ENCODE measurements at places on chromosomes 13 and 19.

DNA sequence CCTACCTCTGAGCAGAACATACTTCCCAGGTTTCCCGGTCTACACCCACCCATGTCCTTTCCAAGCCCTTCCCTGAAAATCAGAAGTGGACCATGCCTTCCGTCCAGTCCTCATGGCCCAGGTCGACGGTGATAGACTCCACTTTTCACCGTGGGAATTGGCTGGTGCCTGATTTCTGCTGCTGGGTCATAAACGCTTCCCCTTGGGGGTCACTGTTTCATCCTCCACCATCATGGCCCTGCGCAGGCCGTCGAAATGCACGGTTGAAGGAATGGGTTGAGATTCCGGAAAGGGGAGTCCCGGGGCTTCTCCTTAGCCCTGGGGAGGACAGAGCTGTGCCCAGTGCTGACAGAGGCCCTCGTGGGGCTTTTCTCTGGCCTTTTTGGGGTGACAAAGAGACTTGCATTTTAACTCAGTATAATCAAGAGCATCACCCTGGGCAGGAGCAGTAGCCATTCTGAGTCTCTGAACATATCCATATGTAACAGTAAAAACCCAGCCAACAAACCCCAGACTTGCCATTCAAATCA is 75.5 kb downstream of the SOX1 start:
- DNase-seq: no peak

DNA sequence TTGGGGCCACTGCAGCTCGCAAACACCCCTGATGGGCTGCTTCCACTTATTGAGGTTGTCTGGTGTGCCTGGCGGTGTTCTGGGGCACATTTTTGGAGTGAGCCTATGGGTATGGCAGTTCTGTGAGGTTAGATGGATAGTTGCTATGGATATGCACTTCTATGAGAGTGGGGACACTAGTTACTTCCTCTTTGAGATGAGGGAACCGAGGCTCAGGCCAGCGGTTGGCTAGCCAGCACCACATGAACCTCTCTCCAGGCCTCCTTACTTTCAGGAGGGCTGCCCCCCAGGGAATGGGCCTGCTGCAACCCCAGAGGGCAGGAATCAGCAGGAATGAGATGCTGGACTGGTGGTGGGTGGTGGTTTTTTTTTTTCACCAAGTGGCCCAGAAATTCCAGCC is 13.5 kb upstream of the PRR19 start:
- DNase-seq: no peak

DNA sequence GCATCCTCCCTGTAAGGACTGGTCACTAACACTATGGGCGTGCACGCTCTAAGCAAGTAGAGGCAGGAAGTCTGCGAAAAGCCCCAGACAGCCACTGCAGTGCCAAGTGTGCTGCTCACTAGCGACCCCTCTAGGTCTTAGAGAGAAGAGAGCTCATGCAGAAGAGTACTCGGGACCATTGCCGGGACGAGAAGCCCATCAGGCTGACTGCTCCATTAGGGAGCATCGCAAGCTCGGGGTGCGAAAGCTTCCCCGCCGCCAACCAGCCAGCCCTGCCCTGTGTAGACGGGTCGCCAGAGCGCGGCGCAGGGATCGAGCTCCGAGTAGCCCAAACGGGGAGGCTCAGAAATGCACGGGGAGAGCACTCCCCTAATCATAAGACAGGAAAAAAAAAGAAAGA is 16.6 kb downstream of the POU4F1 start:
- DNase-seq: no peak

- DNase-seq: peak; percentile 47
These were observed 5.0 kb upstream of the JUNB start for GRCh38 chr19:12786141-12786870.

GRCh38 chr19:7550987-7551761 is 15.7 kb downstream of the PNPLA6 start:
- DNase-seq: peak; percentile 46

GRCh38 chr13:37476874-37477273 is 121.7 kb downstream of the POSTN start:
- DNase-seq: no peak

Data from CD4-positive, alpha-beta T cell treated with Interleukin-10 for 1 hour (primary cell).